Inflammatory macrophage (primary cell): ENCODE measurements at places on chromosomes 3 and 15.

DNA sequence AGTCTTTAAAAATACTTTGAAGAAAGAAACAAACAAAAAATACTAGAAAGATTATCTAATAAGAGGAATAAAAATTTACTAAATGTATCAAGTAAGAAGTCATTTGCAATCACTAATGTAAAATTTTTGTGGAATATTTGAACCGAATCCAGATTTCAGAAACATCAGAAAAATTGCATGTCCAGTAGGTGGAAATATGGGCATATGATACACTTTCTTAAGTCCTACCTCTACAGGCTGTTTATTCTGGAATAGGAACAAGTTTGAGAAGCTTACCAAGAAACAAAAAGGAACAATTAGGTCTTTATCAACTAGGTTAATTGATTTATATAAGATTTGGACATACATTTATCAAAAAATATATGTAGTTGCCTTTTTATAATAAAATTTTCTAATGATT is 292.9 kb upstream of the ROBO1 start:
- no peak for DNase-seq

DNA sequence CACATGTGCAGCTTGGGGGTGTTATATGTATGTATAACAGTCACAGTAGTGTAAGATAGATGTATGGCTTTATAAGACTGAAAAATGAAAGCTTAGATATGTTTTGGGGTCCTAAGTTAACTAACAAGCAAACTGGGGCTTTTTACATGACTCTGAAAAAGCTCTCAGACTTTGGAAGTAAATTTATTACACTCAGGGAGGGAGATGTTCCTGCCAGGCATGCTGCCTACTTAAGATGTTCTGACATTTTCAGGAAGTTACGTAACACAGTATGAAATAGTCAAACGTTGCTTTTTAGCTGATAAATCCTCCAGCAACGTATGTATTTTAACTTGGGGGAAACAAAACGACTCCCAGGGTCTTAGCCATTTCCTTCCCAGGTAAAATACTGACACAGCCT is 1.7 kb upstream of the IFT57 start:
- peak; percentile 67 for DNase-seq

DNA sequence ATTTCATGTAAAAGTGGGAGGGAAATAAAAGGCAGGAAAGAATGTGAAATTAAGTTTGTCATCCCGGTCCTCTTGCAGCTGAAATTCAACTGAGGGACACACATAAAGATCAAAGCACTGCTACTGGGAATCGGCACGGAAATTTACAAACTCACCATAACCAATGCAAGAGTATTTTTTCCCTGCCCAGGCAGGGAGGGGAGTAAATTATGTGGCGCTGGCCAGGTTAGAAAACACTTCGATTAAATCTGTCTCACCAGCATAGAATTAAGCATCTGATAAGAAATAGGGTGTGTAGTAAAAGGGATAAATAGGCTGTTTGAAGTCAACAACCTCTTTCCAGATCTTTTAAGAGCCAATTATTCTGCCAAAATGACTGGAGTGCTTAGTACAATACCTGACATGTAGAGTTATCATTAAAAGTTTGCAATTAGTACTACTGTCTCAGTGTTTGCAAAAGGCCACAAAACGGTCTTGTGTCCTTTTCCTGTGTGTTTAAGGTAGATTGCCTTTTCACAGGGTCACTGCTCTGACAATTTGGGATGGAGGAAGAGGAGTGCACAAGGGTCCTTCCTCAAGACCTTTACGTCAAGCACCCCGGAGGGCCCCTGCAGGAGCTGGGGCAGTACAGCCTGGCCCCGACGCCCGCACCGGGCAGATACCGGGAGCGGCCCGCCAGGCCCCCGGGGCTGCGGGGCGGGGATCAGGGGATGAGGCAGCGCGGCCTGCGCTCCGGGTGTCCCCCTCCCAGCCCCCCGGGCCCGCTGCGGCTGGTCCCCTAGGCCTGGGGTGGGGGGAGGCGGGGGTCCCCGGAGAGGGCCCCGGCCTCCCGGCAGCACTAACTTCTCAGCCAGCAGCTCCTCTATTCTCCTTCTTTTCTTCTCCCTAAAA is 651 bp downstream of the UBA3 start:
- DNase-seq, result no peak

GRCh38 chr15:68418611-68419161 is 13.3 kb downstream of the ITGA11 start:
- DNase-seq, result peak; percentile 18

- DNase-seq, result peak; percentile 29
These were observed 585 bp downstream of the SLCO3A1 start for GRCh38 chr15:91853948-91854638.

DNA sequence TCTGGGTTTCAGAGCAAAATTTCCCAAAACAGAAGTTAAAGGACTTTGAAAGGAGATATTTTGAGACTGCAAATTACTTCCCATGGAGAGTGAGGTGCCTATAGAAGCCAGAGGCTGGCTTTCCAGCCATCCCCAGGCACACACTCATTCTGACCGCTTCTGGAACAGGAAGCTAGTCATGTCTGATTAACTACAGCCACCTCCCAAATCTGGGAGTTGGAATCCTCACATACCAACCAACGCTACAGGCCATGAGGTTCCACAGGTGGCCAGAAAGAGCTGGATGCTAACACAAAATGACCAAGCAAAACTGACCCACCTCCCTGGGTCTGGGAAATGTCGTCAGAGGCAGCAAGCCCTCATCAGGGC is 87.2 kb downstream of the SNRK start:
- no peak for DNase-seq
